OCI-LY7 (cell line): ENCODE measurements at places on chromosomes 3 and 15.

DNA sequence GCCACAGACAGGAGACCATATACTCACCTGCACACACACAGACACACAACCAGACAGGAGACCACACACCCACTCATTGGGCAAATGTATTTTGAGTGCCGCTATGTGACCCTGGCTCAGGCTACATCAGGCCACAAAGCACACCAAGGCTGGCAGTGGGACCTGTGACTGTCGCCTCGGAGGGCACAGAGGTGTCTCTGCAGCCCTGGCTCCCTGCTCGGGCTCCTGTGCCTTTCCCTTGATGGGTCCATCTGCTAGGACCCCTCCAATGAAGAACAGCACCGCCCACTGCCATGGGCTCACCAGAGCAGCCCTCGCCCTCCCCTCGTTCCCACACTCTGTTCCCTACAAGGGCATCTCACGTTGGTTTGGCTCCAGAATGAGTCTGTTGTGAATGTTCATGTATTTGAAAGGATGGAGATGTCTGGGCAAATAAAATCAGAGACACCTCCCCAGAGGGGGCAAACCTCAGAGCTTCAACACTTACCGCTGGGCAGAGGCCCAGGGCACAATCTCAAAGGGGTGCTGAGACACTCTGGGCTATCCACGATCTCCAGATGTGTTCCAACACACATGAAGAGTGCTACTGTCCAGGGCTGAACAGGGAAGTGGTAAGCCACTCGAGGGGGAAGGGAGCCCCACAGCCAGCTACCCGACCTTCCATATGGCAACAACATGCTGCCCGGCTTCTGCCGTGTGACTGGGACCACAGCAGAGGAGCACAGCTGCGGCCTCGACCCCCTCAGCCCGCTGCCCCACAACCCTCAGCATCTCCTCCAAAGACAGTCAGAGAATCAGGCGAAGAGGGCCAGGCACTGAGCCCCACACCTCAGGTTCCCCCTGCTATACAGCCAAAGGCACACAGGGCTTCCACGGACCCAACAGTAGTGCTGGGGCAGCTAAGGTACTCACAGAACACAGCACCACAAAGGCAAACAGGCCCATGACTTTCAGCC lies 74.9 kb downstream of the OCA2 start:
- no peak for DNase-seq

GRCh38 chr3:187305881-187306280 lies 14.3 kb upstream of the MASP1 start:
- no peak for DNase-seq

DNA sequence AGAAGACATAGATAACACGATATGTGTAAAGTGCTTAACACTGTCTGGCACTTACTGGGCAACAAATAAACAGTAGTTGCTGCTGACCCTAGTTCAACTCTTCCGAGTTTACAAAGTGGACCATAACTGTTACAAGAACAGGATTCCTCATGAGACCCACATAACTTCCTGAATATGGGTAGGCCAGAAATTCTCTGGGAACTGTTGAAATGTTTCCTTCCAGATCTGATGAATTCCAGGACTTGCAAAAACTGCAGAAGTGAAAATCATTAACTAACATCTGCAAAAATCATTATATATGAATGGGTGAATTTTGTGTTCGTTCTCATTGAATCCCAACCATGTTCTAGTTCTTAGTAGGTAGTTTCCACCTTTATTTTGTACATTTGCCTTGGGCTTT lies 181.7 kb upstream of the MME start:
- no peak for DNase-seq

- no peak for DNase-seq
Measured at GRCh38 chr15:52796753-52797520, 6.8 kb upstream of the ONECUT1 start.

- no peak for DNase-seq
Measured at GRCh38 chr15:38054488-38054887, 120.0 kb downstream of the TMCO5A start.

GRCh38 chr3:15043408-15044171 lies 21.5 kb downstream of the MRPS25 start:
- DNase-seq, result no peak

DNA sequence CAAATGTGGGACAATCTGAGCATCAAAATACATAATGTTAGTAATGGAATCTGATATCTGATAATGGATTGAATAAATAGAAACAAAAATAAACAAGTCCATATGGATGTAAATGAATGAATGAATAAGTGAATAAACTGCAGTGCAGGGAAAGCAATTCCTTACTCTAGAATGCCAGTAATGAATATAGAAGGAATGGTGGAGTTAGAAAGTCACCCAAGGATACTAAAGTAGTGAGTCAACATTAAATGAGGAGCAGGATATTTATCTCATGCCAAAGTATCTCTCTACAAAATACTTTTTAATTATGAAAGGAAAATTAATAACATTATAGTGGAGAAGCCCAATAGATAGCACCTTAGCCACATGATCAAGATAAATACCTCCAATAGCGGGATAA lies 300.3 kb downstream of the FEZF2 start:
- DNase-seq, result no peak

- DNase-seq, result no peak
Measured at GRCh38 chr3:110738531-110738930, 333.1 kb upstream of the NECTIN3 start.

DNA sequence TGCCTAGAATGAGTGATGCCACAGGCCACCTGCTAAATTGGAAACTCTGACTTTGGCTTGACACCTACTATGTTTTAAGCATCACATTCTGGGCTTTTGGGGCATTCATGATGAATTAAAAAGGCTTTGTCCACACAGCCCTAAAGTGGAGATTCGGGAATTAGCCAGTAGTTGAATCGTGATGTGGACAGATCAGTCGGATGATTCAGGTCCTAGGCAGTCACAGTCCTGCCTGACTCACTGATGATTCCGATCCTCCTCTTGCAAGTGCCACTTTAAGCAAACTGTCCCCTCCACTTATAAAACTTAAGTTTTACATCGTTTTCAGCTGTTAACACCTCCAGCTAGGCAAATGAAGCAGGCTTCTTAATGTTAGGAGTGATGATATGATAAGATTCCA lies 75.3 kb downstream of the SYNPR start:
- no peak for DNase-seq

DNA sequence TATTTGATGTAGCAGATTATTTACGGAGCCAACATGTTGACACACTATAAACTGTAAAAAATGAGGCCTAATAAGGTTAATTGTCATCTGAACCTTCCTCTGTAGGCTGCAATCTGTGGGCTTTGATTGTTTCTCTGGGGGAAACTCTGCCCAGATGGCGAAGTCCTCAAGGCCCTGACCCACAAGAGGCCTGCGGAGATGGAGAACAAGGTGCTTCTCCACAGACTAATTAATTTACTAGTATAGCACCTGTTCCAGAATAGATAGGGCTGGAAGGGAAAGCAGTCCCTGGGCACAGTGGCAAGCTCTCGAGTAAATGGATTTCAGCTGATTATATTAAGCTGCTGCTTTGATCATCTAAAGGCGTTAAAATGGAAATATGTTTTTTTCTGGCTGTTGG lies 338.8 kb upstream of the DNAJC19 start:
- DNase-seq, result no peak

DNA sequence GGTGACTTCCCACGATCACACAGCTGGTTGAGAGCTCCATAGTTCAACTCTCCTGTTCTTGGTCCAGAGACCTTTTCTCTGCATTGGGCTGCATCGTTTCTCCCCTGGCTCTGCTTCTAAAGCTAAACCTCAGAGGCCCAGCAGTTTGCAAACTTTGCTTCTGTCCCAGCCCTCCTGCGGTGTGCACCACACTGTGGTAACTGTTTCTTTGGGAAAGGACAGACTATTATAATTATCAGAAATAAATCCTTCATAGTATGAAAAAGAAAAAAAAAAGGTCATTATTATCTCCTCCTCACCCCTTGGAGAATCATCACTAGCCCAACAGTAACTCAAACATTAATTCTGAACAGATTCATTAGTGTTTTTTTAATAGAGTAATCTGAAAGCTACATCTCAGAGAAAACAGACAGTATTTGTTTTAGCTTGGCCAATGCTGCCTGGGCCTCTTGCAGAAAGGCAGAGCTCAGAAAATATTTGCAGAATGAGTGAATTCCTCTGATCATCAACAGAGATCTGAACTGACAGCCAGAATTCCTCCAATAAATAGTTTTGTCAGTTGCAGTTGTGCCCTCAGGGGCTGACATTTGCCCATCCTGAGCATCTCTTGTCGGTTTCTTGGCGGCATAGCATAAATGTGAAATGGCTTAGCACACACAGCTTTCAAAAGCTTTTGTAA lies 52.9 kb downstream of the BFSP2 start:
- DNase-seq, result no peak

DNA sequence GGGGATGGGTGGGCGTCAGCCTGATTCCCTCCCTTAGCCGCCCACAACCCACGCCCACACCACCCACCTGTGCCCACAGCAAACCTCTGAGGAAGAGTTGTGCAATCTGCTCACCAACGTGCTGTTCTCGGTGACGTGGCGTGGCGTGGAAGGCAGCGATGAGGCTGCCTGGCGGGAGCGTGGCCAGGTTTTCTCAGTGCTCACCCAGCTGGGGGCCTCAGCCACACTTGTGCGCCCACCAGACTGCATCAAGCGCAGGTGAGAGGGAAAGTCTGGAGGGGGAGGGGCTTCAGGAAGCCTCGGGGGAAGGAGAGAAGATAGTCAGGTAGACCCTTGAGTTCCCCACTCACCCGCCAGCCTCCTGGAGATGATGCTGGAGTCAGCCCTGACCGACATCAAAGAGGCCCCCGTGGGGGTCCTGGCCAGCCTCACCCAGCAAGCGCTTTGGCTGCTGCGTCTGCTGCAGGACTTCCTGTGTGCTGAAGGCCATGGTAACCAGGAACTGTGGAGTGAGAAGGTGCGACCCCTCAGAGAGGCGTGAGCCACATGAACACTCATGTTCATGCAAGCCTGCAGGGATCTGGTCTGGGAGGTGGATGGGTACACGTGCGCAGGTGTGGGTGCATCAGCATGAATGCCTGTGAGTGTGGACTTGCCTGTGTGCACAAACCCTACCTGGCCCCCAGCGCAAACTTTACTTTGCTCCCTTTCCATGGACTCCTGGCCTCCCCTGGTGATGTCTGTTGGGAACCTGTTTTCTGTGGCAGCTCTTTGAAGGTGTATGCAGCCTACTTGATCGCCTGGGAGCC lies 21.7 kb downstream of the NBEAL2 start:
- no peak for DNase-seq

DNA sequence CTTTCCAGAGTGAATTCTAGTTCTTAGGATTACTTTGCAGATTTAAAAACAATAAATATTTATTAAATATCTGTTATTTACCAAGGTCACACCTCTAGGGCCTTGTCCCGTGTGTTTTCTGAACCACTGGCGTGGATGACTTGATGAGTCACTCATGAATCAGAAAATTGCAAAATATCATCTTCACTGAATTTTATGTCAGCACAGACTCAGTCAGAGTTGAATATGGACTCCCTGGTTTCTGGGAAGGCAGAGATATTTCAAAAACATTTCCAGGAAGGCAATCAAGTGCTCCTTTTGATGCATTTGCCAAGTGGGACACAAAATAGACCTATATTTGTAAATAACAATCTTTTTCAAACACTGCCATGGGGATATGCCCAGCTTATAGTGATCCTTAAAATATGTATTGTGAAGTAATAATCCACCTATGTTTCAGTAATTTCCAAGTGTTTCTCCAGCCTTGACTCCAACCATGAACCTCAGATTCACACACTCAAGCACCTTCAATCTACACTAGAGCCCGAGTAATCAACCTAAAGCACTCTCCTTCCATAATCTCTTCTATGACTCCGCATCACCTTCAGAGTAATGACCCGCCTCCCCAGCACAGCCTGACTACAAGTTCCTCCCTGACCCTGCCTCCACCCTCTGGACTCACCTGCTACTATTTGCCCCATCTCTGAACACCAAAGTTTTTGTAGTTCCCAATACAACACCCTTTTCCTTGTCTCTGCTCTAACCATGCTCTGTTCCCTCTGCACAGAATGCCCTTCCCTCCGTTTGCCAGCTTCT lies 24.3 kb downstream of the DPH3 start:
- DNase-seq, result no peak

DNA sequence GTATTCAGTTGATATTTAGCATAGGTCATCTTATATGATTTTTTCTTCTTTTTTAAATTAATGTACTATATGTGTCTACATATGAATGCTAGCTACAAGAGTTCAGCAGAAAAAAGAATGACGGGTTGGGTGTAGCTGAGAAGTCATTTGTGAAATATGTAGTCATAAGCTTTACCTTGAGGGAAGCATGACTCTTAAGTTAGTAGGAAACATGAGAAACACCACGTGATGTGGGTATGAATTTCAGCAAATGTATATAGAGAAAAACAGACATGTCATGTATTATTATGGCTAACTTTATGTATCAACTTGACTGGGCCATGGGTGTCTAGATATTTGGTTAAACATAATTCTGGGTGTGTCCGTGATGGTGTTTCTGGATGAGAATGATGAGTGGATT lies 125.0 kb downstream of the RAP2B start:
- no peak for DNase-seq

DNA sequence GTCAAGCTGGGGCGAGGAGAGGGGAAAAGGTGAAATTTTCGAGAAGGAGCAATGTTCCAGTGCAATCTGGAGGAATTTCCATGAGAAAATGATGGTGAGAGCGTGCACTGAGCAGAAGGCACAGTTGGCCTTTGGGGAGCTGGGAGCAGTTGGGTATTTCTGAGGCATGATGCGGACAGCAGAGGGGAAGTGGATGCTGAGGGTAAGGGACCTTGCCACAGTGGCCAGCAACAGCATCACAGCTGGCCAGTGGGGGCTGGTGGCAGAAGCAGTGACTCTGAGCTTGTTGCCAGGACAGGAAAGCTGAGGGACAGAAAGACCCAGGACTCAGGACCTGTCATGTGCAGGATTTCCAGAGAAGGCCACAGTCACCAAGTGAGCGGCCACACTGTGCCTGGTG lies 98.9 kb downstream of the LSM3 start:
- DNase-seq, result no peak

DNA sequence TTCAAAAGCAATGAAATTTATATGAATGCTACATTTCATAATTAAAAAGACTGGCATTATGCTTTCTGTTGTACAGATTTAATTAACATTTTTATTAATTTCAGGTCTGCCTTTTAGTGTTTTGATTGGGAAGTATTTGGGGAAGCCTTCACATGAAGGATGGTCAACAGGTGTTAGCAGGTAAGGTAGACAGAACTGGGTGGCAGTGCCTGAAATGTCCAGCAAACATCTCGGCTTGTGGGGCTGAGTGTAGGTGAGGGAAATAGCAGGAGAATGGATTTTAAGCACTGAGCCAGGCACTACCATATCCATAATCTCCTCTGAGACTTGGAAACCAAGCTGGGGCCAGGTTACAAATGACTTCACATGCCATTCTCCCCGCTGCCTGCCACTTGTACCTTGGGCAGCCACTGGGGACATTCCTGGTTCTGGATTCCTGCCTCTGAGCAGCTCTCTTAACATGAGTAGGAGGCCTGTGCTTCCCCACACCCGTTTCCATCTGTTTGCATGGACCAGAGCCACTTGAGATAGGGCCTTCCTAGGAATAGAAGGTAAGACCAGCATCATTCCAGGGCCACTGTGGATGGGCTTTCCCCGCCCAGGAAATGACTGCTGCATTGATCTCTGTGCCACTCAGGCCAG lies 125.9 kb upstream of the HES1 start:
- DNase-seq, result no peak

GRCh38 chr15:80816049-80816653 lies 37.0 kb downstream of the CEMIP start:
- DNase-seq, result no peak
